ENCODE measurements at places on chromosomes 16 and 17. TPM values are rescaled to one million over a fixed set of nuclear protein-coding genes. Genes with fewer than 3 reads are reported as not detected.

DNA sequence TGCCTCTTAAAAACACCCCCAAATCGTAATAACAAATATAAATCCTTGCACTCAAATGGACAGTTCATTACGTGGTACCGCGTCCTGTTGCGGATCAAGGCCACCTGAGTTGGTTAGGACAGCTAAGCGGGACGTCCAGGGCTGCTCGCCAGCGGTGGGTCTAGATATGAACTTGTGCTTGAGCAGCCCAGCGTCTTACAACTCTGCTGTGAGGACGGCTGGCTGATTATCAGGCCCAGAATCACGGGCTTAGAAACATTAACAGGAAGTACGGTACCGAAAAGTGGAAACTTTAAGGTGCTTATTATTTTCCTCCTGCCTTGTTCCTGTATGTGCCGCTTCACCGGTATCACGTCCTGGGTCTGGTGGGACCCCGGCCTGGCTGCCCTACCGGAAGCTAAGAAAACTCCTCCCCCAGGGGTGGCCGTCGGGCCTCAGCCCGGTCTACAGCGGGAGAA lies 832 bp upstream of the SRRM2 start:
- DNase-seq: no peak

Gene CCL15
- not detected for total RNA-seq

- no peak for DNase-seq
These were observed 77.6 kb upstream of the HLF start for GRCh38 chr17:55186937-55187770.

DNA sequence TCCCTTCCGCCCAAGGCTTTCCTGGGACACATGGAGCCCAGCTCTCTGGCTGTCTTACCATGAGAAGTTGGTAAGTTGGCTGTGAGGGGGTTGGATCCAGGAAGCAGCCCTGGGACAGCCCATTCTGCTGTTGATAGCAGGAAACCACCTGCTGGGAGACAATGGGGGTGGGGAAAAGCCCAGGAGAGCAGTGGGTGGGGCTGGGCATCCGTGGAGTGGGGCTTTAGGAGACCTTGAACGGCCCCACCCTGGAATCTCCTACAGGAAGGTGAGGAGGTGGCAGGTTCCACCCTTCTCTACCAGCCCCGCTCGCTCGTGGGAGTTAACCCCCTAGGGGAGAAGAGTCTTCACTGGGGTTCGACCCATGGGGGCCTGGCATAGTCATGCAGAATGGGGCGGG lies 5.8 kb downstream of the TMEM92 start:
- no peak for DNase-seq

DNA sequence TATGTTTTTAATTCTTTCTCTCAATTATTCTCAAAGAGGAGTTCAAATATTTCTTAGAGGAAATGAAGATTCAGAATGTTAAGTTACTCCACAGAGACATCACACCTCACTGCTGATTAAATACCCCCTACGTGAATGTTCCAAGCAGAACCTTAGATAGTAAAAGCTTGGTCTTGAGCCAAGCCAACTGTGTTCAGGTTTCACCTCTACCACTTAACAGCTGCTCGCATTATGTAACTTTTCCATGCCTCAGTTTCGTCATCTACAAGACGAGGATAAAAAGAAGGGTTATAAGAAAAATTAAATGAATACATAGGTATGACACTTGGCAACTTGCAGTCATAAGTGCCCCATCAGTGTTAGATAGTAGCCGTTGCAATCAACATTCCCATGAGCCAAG lies 356.2 kb downstream of the RBFOX1 start:
- DNase-seq: no peak

GRCh38 chr16:57147381-57148221 lies 38.2 kb downstream of the PSME3IP1 start:
- DNase-seq: no peak

Gene SKA2
- 42.2 TPM for total RNA-seq

Gene DRC3
- 1.2 TPM for total RNA-seq

Gene TRAPPC2L
- 44.0 TPM for total RNA-seq

Gene DHRS7C
- total RNA-seq: 13.6 TPM

GRCh38 chr16:11361701-11362451 lies 16.6 kb downstream of the RMI2 start:
- DNase-seq: no peak

- DNase-seq: no peak
These were observed 29.7 kb upstream of the NSRP1 start for GRCh38 chr17:30086896-30087295.

Gene PDE6G
- total RNA-seq: not detected

Gene WDR90
- total RNA-seq: 7.3 TPM

Gene LAT
- 1.00 TPM for total RNA-seq

Gene CSH1
- total RNA-seq: not detected

DNA sequence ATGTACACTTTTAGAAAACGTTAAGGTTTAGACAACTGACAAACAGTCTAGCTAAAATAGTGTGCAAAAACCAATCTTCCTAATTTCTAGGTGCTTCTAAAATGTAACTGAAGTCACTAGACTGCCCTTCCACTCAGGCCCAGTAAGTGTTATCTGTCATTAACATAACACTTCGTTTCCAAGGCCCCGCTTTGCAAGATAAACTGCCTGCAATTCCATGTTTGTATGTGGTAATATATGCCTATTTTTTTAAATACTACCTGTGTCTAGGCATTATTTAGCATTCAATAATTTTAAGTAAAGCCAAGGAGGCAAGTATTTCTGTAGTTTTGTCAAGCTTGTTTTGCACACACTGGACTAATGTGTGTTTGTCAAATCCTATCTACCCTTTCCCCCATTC lies 3.2 kb downstream of the USP32 start:
- DNase-seq: no peak

GRCh38 chr16:83159049-83159448 lies 532.3 kb downstream of the CDH13 start:
- DNase-seq: no peak

DNA sequence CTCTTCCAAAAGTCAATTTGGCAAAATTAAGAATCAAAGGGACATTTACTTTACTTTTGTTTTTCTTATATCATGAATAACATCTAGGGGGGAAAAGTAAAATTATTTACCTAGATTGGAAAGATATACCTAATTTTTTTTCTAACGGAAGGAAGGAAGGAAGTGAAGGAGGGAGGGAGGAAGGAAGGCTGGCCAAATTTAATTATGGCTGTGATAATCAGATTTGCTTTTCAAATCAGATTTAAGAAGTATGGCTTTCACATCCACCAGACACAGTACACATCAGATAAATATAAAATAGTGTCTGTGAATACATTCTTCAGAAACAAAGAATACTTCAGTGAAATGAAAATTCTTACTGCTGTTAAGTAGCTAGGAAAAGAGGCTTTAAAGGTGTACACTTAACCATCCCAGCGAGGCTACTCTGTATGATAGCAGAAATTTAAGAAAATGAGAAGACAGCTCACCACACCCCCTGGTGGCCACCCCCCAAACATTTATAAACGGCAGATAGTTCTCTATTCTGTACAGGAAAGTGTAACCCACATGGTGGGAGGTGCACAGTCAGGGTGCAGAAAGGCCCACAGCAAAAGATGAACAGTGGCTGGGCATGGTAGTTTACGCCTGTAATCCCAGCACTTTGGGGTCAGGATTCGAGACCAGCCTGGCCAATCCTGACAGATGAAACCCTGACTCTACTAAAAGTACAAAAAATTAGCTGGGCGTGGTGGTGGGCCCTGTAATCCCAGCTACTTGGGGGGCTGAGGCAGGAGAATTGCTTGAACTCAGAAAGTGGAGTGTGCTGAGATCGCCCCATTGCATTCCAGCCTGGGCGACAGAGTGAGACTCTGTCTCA lies 150.8 kb downstream of the SSH2 start:
- DNase-seq: peak; percentile 68

Gene MTSS2
- total RNA-seq: 69.5 TPM

DNA sequence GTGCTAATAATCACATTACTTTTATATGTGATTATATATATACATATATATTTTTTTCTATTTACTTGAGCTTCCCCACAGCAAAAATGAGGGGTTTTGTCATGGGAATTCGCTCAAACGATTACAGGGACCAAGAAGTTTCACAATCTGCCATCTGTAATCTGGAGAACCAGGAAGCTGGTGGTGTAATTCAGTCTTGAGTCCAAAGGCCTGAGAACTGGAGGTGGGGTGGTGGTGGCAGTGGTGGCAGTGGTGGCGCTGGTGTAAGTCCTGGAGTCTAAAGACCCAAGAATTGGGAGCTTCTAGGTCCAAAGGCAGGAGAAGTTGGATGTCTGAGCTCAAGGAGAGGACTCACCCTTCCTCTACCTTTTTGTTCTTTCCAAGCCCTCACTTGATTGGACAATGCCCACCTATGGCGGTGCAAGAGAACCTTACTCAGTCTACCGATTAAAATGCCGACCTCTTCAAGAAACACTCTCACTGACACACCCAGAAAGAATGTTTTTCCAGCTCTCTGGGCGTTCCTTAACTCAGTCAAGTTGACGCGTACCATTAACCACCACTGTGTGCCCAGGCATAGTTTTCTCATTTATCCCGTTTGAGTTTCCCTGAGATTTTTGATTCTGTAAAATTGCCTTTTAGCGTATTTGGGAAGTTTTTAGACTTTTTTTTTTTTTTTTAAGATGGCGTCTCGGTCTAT lies 31.9 kb downstream of the POLR2A start:
- no peak for DNase-seq

DNA sequence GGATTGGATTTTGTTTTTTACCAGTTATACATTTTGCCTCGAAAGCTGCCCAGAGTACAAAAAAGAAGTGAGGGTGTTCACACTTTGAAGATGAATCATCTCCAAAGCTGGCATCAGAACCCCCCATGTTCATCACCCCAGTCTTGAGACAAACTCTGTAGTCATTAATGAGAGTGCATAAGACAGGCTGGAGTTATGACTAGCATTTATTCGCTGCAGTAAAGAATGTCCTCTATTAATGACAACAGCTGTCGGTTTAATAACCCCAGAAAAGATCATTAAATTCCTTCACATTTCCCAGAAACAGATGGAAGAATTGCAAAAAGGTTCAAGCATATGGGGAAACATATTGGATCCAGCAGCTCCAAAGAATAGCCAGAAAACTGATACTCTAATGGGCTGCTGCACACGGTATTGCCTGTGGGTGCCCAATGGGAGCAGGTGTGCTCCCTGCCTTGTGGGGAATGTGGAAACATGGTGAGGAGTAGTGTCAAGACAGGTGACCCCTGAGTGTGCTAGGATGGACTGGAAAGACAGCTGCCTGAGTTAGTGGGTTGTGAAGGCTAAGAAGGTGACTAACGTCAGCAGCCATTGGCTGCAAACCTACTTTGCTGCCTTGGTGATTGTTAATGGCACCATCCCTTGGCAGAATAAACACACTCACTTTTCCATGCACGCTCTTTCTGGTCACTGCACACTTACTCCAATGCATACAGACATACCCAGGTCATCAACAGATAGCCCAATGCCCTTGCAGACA lies 81.9 kb downstream of the AIPL1 start:
- DNase-seq: no peak

DNA sequence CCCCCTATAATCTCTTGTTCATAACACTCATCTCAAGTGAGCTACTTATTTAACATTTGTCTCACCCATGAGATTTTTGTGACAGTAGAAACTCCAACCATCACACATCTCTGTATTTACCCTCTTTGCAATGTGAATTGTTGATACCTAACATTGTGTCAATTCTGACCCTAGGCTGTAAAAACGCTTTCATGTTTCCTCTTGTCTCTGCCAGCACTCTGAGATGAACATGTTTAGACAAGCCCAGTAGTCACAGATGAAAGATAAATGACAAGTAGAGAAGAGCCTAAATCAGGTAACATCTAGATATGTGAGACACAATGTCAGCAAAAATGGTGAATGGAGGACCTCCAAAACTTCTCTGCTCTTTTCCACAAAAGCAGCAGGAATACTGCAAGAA lies 1254.5 kb upstream of the GOT2 start:
- no peak for DNase-seq

Data from heart left ventricle (tissue), 16 donors.